Osteoblast (primary cell): ENCODE measurements at places on chromosomes 3 and 15.
A peak's percentile ranks its signal among the peaks of the same experiment; 100 is the strongest.

DNA sequence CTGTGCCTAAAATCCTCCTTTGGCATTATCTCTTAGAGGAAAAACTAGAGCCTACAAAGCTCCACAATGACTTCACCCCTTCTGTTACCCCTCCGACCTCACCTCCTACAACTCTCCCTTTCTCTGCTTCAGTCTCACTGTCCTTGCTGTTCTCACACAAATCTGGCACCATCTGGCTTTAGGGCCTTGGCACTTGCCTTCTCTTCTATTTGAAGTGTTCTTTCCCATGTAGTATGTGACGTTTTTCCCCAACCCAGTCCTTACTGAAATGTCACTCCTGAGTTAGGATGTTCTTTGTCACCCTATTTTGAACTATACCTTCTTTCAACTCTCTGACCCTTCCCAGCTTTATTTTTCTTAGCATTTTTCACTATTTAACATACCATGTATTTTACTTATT, 8.7 kb downstream of the STX19 start:
- no peak for DNase-seq

DNA sequence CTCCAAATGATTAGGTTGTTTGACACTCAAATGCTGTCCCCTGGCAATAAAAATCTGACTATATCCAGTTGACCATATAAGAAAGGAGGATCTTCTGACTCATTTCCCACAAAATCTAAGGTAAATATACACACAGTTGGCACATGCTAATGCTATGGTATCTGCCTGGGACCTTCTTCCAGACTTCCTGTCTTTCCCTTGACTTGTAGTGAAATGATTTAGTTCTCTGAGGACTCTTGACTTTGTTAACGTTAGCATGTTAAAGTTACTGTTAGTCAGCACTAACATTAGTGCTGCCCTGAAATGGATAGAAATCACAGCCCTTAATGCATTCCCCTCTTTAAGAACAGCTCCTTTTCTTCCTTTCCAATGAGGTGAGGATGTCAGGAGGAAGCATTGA, 124.3 kb upstream of the LSAMP start:
- no peak for DNase-seq

- peak; percentile 84 for DNase-seq
Measured at GRCh38 chr3:157533298-157534070, 30.3 kb upstream of the VEPH1 start.

- peak; percentile 86 for DNase-seq
Measured at GRCh38 chr3:139127101-139127500, 82.4 kb upstream of the PRR23C start.

DNA sequence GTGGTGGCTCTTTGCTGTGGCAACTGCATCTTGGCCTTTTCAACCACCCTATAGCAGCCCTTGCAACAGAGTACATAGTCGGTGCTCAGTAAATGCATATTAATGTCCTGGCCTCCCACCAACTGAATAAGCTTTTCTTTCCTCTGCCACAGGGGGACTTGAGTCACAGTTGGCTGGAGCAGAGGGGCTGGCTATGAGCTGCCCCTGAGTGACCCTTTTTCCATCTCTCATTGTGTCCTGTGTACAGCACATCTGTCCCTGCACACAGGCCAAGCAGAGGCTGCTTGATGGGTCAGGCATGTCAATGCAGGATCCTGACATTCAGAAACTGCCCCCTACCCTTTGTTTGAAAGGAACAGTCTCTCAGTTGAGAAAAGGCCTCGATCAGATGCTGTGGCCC, 22.4 kb downstream of the SPSB4 start:
- DNase-seq, result peak; percentile 69
